ENCODE measurements at places on chromosomes 5 and 9.
A peak's percentile ranks its signal among the peaks of the same experiment; 100 is the strongest.

DNA sequence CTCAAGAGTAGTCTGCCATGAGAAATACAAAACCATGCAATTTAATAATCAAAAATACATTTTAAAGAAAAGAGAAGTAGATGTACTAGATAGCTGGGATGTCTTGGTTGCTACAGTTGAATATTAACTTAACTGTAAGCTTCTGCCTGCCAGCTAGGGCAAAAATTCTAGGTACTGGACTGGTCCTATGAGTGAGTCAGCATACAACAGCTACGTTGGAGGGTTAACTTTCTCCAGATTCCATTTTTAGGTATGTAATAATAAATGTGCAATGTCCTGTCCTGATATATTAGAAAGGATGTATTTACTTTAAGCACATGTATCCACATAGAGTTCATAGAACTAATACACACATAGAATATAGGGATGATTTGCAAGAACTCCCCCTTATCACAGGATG is 230.1 kb downstream of the CAAP1 start:
- no peak for DNase-seq

GRCh38 chr5:150434464-150434863 is 15.1 kb downstream of the RPS14 start:
- no peak for DNase-seq

GRCh38 chr5:150180241-150181026 is 9.4 kb upstream of the SLC6A7 start:
- peak; percentile 33 for DNase-seq

GRCh38 chr5:125537661-125538060 is 791.2 kb upstream of the ZNF608 start:
- no peak for DNase-seq

DNA sequence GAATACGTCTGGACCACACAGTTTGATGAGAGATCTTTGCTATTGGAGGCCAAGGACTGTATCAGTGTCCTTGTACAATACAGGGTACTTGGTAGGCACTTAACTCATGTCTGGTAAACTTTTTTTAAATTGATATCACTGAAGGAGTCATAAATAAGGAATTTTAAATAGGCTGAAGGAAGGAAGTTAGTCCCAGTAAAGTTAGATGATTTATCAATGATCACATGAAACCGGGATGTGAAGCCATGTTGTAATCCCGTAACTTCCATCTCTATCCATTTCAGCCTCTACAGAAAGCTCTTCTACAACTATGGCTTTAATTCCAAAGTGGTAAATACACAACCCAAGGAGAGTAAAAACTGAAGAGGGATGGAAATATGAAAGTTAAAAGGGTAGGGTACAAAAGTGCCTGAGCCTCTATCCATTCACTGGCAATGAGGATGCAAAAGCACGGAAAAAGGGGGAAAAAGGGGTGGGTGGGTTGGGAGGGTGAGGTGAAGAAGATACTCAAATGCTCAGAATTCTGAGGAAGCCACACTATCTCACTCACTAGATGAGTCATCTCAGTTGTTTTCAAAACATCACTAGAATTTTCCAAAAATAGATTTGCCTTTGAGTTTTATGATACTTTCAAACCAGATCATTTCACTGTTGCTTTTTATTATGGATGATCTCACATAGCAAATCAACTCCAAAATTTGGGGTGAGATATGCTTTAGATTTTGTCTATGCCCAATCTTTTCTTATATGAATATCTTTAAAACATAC is 1053.5 kb downstream of the NR2F1-AS1 start:
- no peak for DNase-seq

GRCh38 chr5:28408186-28408585 is 1369.8 kb upstream of the CDH9 start:
- DNase-seq = no peak

- DNase-seq = no peak
Measured at GRCh38 chr9:78746010-78746409, 449.1 kb downstream of the PSAT1 start.

- DNase-seq = no peak
Measured at GRCh38 chr9:86352440-86353077, 1.7 kb downstream of the TUT7 start.

DNA sequence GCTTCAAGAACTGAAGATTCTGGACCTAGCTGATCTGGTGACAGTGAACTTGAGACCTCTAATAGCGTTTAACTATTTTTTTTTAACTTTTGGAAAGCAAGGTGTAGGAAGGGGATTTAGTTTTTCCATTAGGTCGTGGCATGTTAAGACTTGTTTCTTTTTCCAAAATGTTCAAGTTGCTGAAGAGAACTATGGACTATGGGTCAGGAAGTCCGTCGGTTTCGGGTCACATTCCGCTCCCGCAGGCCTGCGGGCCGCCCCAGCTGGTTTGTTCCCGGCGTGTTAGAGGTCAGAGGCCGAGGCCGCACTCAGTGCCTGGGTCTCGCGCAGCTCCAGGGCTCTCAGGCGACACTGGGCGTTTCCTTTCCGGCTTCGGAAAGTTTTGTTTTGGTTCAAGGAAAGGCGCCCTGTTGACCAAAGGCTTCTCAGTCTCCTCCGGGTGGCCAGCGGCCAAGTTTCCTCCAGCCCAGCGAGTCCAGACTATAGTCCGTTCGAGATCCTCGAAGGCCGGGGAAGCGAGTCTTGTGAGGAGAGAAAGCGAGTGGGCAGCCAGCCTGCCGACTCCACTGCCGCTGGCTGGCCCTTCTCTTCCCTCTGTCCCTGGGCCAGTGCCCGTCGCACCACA is 586 bp upstream of the FCHO2 start:
- DNase-seq = no peak

GRCh38 chr9:34253460-34253837 is 74.6 kb downstream of the UBAP1 start:
- DNase-seq = no peak

- DNase-seq = no peak
Measured at GRCh38 chr5:143796753-143797152, 15.2 kb upstream of the HMHB1 start.

DNA sequence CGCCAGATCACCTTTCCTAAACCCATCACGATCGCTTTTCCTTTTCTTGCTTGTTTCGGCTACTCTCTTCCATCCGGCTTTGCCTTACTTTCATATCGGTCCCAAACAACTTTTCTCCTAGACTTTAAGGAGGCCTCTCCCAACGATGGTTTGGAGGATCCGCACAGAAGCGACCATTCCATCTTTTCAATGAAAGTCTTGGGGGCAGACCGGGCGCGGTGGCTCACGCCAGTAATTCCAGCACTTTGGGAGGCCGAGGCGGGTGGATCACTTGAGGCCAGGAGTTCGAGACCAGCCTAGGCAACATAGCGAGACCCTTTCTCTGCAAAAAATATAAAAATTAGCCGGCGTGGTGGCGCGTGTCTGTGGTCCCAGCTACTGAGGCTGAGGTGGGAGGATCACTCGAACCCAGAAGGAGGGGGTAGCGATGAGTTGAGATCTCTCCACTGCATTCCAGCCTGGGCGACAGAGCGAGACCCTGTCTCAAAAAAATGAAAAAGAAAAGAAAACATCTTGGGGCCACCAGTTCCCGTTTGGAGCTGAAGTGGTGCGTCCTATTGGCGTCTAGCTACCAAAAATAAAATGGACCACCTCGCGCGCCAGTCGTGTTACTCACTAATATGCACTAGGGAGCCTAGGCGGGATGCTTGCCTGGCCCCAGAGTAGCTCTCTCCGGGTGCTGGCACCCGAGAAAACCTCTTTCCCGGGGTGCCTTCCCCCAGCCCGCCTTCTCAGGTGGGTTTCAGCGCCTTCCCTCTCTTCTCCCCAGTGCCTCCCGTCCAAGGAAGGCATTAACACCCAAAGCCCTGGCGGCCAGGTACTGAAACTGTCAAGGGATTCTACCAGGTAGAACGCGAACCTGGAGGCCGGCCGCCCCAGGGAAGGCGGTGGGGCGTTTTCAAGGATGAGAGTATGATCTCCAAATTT is 800 bp upstream of the AP3B1 start:
- peak; percentile 11 for DNase-seq

GRCh38 chr5:76022611-76023010 is 60.6 kb upstream of the SV2C start:
- DNase-seq = no peak

Measured in substantia nigra (tissue), 51 donors.